ENCODE measurements at places on chromosomes 4 and X.

DNA sequence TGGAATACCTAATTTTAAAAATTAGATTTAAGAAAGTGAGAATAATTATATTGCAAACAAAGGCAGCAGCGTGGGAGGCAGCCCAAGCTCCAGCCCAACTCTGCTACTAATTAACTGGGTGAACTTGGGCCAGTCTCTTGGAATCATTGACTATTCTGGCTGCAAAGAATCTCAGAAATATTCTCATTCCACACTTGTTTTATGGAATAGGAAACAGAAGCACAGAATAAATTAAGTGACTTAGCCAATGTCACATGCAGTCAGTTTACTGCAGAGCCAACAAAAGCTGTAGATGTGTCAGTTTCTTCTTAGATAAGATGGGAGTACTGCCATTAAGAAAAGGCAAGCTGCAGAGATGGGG, 132.6 kb upstream of the FAM9B start:
- no peak for DNase-seq

DNA sequence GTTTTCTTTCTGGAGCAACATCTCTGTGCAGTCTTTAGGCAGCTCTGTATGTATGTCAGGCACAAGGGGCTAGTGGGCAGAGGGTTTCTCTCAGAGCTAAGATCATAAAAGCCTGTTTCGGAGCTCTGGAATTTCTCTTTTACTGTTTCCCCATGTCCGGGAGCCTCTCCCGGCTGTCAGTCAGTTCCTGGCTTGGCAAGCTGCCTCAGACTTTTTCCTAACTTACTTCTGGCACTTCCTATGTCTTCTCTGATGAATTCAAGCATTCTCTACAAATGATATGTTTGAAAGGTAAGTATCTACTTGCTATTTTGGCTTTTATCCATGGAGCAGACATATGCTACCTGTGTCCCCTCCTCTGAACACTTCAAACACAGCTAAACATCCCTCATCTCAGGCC, 129.3 kb upstream of the PGRMC2 start:
- DNase-seq = no peak

- no peak for DNase-seq
Observed at GRCh38 chrX:24774650-24775049, 80.9 kb downstream of the POLA1 start.

GRCh38 chr4:187417721-187418120, 577.9 kb upstream of the ZFP42 start:
- DNase-seq = no peak

DNA sequence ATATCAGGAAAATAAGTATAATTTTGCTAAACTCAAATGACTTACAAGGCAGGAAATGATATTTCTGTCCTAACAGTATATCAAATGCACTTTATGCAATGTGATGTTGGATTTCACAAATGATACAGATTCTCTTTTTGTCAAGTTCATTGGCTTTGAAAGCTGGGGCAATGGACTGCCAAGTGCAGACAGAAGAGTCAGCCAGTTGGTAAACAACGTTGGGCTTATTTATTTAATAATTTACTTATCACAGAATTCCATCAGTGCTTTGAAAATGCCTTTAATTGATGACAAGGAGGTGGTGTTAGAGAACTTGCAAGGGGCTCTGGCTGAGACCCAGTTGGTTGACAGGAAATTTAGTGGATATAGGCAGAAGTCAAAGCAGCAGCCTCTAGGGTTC, 79.9 kb upstream of the ADGRG2 start:
- DNase-seq = no peak

- no peak for DNase-seq
Observed at GRCh38 chr4:156977435-156978160, 6.0 kb upstream of the PDGFC start.

DNA sequence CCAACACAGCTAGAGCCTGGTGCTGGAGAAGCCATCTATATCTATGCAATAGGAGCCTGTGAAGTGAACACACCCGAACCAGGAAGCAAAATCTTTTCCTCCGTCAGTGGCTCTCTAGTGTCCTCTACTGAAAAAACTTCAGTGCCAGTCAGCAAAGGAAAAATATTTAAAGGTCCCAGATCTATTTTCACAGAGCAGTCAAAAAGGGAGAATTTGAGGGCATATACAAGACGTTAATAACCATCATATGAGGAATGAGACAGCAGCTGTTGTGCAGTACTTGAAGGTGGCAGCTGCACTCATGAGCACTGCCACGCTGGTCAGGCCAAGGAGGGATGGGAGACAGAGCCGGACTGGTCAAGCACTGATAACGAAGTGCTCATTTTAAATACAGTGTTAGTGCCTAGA, 14.4 kb downstream of the MCUB start:
- DNase-seq = no peak

Measured in neuronal stem cell (in vitro differentiated cells).